Activated CD4-positive, alpha-beta T cell treated with anti-CD3 and anti-CD28 coated beads, Interleukin-10, Interleukin-2, amounts not matched to agents 100 ng/mL and 50 ng/mL, durations not matched to agents 16 hours and 8 hours (primary cell): ENCODE measurements at places on chromosomes 16 and 17.

DNA sequence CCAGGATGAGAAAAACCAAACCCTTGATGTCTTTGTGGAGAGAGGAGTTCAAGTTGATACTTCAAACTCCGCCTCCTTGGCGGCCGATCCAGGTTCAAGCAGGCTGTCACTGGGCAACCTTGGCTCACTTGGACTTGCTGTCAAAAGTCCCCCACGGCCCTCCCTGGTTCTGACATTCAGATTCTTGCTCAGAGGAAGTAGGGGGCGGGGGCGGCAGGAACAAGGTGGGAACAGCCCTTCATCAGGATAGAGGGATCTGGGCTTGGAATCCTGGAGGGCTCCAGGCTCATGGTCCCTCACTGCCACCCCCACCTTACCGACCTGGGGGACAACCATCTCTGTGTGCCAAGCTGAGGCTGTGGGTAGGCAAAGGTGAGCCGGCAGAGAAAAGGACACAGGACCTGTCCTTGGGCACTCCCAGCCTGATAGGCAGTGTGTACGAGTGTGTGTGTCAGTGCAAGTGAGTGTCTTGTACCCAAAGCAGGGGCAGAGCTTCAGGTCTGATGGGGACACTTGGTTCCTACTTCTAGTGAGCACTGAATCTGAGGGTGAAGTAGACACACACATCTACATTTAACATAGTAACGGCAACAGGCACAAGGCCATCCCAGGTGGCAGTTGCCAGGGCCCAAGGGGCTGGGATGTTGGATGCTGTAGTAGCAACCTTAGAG, 6.6 kb upstream of the TSPOAP1 start:
- peak; percentile 85 for DNase-seq

GRCh38 chr17:11490171-11490755, 108.0 kb upstream of the DNAH9 start:
- no peak for DNase-seq

DNA sequence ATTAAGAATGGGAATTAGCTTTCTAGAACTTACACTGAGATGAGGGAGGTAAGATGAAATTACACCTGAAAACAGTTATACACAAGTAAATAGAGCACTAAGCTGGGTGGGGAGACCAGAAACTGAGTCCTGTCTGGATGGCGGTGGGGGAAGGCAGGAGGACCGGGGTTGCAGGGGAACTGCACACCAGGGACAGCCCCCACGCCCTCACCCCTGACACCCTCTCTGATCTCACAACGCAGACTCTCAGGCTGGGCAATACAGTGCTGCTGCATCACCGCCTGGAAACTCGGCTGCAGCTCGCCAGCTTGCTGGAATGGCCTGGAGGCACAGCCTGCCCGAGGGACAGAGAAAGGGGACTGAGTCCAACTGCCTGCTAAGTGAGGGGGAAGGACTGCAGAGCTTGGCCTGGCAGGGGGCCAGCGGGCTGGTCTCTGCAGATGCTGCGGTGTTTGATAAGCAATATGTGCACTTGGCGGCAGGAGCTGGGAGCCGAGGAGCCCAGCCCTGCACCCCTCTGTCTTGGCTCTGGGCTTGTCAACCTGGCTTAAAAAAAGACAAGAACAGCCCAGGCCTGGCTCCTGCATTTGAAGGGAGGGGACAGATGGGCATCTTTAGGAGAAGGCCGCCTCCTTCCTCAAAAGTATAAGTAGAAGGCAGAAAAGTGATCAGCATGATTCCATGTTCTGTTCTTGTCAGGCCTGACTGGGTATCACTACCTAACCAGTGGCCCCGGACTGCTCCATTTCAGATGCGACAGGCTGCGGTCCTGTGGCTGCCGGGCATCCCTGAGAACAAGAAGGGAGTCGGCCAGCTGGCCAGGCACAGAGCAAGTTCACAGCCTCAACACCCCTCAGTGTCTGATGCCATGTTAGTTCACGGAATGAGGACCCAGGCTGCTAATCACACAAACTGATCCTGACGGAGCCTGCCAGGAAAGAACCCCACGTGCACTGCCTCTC, 30.2 kb downstream of the SPHK1 start:
- DNase-seq: no peak

GRCh38 chr16:49617710-49618330, 238.1 kb downstream of the ZNF423 start:
- DNase-seq: no peak

DNA sequence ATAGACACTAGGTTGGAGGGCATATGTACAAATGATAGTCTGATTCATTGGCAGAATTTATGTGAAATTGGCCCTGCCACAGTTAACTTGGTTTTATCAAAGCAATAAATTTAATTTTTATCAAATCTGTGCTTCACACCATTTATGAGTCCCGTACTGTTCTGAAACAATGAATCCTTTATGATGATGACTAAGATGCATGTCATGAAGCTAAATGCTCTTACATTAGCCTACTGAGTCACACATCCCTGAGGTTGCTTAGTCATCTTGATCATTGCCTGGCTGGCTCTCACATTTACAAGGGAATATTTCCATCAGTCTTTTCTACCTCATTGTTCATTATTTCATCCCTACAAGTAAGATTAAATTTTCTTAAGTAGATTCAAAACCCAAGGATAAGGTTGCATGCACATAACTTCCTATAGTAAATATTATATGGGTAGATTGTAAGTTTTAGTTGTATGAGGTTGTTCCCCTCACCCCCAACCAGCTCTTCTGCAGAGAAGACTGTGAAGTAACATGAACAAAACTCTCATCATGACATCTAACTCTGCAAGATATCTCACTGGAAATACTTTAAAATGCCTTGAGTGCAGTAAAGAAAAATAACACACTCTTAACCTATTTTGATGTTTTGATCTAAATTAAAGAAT, 170.7 kb downstream of the CYB561 start:
- peak; percentile 73 for DNase-seq

DNA sequence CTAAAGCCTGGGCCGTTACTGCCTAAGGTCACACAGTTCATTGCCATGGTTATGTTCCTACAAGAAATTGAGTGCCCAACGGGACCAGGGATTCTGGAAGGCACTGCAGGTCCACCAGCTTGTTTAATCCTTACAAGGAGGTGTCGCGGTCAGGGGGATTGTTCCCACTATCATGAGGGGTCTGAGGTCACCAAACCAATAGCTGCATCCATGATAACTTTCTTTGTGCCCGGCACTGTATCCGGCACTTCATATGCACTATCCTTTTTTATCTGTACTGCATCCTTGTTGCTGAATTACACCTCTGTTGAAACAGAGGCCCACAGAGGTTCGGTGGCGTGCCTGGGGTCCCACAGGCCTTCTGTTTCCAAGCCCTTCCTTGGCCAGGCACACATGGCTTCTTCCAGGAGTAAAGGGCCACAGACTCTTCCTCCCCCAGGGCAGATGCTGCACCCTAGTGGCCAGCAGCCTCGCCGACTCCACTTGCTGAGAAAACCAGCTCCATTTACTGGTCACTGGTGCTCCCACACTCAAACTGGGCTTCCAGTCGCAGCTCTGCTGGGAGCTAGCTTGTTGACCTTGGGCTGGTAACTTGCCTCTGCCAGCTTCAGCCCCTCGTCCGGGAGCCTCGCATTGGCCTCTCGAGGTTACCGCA, 82.0 kb upstream of the PLCG2 start:
- peak; percentile 66 for DNase-seq

DNA sequence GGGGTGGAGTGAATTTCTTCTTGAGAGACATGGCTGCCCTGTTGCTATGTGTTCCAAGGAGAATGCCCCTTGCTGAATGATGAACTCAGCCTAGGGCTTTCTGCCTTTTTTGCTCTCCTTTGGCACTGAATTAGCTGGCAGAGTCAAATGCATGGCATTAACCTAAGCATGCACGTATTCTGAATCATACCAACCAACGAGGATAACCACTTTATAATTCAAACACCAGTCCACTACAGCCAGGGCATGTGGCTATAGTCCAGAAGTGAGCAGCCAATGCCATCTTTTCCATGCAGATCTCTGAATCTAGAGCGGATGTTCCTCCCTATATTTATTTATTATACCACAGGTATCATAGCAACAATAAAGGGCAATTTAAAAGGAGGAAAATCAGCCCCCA, 15.7 kb downstream of the TMIGD1 start:
- DNase-seq: no peak

DNA sequence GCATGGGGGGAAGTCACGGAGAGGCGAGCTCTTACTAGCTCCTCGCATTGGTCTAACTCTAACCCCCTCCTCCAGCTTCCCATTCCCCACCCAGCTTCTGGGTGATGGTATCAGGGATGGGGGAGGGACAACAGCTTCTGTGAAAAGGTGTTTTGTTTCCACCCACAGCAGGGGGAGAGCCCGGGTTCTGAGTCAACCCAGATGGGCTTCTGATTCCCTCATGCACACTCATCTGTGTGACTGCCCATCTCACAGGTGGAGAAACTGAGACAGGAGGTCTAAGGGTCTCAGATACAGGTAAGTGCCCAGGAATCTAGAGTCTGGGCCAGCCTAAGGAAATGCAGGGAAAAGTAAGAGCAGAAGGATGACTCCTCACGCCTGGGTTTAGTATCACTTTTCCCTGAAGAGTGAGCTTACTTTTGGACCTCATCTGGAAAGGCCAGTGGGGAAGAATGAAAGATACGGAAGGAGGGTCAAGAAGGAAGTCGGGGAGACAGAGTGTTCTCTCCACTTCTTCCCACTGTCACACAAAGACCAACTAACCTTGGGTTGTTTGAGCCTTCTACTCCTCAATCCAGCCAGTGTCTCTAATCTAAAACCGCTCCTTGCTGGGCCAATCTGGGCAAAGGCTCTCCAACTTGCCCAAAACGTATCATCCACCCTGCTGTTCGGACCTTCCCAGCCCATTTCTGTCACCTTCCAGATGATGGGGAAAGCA, 3.1 kb upstream of the TLCD2 start:
- DNase-seq: no peak

DNA sequence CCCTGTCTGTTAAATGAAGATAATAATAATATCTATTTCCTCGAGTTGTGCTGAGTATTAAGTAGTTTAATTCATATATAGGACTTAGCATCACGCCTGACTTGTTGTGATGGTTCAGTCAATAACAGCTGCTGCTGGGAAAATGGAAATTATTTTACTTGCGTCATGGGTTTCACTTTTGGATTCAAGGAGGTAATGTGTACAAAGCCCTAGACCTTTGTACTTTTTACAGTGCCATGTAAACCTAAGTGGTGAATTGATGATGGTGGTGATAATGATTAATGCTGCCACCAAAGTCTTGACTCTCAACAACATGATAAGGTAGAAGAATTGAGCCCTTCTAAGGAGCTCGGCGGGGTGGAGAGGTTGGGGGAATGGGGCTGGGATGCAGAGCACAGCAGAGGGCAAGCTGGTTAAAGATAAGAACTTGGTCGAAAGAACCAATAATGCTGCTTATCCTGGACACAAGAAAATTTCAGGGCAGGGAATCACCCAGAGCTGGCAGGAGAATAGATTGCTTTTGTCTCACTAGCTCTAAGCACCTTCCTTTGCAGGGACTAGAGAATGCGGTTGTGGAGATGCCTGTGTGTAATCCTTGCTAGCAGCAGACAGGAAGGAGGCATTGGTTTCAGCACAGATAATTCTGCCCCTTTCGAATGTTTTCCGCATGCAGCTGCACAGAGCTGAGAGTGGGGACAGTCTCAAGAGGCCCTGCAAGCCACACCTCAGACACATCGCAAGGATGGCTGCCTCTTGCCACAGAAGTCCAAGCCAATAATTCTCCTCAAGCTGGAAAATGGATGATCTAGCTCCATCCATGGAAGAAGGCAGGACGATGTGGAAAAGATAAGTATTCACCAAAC, 187.1 kb downstream of the TMEM114 start:
- DNase-seq: no peak

GRCh38 chr16:25996052-25996451, 304.3 kb downstream of the HS3ST4 start:
- no peak for DNase-seq

DNA sequence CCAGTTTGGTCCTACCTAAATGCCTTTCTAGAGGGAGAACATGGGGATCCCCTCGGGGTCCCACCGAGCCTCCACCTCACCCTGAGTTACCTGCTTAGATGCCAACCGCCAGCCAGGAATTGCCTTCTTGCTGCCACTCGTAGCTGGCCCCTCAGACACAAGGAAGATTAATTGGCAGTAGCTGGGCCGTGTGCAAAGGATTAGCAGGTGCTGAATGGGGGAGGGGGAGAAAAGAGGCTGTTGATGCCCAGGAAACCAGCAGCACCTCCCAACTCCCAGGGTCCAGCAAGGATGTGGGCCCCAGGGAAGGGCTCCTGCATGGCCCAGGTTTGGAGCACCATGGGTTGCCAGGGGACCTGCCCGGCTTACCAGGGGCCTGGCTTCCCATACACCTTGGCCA, at the start of gene CNGB1:
Gene CNGB1, minus strand, starts transcription at position 159 of the 400 bp plus-strand sequence. CDS start 3,842 bp downstream, outside the sequence.
- no peak for DNase-seq

DNA sequence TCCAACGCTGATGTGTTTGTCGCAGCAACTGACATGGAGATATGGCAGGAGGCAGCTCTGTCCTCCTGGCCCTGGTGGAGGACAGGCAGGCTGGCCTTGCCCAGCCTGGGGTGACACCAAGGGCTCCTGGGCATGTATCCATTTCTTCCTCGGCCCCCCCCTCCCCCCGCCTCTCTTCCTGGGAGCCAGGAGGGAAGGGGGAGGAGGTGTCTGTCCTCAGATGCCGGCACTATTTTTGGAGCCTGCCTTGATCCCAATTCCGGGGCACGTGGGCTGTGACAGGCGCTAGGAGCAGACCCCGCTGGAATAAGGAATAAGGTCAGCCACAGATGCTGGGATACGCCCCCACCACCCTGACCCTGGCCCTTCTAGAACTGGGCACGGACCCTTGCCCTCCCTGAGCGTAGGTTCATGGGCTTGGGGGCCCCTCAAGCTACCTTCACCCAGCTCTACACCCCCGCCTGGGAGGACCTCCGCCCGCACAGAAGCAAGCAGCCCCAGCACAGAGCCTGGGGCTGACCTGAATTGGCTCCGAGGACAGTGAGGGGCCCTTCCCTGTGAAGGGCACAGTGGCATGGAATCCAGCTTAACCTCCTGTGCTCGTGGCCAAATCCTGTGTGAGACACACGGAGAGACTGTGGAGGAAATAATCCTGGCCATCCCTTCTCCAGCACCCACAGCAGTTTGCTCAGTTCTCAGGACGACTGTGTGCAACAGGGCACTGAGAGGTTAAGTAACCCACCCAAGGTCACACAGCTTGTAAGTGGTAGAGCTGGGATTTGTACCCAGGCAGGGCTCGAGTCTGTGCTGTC, 24.1 kb downstream of the SEC14L5 start:
- DNase-seq: no peak

- no peak for DNase-seq
Measured at GRCh38 chr17:17528696-17529652, 32.8 kb upstream of the RASD1 start.

GRCh38 chr16:79264237-79265109, 336.1 kb downstream of the MAF start:
- DNase-seq: no peak

DNA sequence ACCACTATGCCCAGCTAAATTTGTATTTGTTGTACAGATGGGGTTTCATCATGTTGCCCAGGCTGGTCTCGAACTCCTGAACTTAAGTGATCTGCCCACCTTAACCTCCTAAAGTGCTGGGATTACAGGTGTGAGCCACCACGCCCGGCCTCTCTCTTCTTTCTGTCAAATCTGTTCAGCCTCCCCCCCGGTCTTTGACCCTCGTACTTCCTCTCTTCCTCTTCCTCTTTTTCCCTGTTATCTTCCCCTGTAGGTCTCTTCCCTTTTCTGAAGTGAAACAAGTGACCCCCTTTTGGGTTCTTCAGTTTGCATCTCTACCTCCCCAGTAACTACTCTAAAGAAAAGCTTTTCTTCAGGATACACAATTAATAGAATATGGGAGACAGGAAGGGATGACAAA, 31.7 kb upstream of the DHX40 start:
- DNase-seq: no peak

- DNase-seq: no peak
Measured at GRCh38 chr17:69593351-69593715, 178.8 kb downstream of the MAP2K6 start.

GRCh38 chr17:27755706-27756466, 44.4 kb downstream of the NOS2 start:
- DNase-seq: no peak

GRCh38 chr16:1154887-1155331, 2.0 kb downstream of the CACNA1H start:
- DNase-seq: no peak
